ENCODE measurements at places on chromosomes 1 and 21.

GRCh38 chr1:97680470-97680869, 240.4 kb downstream of the DPYD start:
- DNase-seq, result no peak

DNA sequence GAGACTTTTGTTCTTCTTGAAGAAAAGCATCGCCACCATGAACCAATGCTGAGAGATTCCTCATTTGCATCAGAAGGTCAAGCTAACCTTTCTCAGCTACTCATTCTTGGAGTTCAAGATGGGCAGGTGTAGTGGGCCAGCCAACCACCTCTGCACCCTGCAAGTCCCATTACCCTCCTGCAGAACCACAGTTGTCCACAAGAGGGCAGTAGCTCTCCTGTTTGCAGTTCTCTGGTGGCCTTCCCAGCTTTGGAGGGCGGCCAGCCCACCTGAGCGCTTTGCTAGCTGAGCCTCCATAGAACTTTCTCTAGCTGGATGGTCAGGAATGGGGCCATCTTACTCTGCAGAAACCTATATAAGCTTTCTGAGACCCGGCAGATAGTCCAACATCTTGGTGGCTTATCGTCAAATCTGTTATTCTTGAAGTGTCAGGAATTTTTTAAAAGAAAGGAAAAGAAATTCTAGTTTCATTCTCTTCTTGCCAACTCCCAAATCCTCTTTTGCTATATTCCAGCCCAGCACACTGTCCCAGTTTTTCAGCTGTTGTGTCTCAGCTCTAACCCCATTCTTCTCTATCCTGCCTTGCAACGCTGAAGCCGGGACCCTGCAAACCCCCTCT, 11.0 kb upstream of the LMX1A start:
- peak; percentile 56 for DNase-seq

GRCh38 chr1:42936309-42937078, 22.2 kb downstream of the SLC2A1 start:
- peak; percentile 70 for DNase-seq

GRCh38 chr21:23837564-23837963, 1769.7 kb downstream of the MRPL39 start:
- DNase-seq, result no peak

GRCh38 chr21:23507501-23507900, 2099.8 kb downstream of the MRPL39 start:
- DNase-seq, result no peak

DNA sequence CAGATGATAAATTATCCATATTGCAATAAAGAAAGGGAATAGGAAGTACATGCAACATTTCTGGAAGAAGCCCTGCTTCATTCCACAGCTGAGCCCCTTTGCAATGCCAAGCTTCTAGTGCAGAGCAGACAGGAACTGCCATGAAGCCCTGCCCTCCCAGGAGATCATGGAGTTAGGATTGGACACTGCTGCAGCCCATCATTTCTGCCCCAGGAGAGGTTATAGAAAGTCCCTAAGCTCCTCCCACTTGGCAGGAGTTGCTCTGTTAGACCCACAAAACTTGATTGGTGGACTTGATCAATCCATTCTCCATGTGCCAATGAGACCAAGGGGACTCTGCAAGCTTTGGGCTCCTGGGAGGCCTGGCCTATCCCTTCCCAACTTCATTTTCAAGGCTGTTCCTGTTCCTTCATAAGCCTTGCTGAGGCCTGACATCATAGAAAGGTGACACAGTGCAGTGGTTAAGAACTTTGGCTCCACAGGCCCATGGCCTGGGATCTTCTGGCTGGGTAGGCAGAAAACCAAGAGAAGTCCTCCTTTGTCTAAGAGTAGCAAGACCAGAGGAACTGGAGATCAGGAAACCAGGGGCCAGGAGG, 1.3 kb upstream of the LAPTM5 start:
- DNase-seq, result peak; percentile 41

GRCh38 chr1:173100476-173101107, 49.9 kb upstream of the TNFSF18 start:
- no peak for DNase-seq

DNA sequence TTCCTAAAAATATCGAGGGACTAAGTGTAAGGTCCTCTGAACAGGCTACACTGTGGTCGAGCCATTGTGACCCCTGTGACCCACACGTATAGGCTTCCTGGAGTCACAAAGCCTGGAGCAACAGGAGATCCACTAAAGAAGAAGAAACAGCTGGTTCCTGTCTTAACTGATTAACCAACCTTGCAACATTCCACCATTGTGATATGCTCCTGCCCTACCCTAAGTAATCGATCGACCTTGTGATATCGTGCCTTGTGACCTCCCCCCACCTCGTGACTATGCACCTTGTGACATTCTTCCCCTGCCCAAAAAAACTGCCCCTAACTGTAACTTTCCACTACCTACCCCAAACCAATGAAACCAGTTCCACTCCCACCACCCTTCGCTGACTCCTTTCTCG, 304.6 kb upstream of the FAM78B start:
- DNase-seq, result no peak

- no peak for DNase-seq
Measured at GRCh38 chr1:201504799-201505502, 2.0 kb downstream of the CSRP1 start.

DNA sequence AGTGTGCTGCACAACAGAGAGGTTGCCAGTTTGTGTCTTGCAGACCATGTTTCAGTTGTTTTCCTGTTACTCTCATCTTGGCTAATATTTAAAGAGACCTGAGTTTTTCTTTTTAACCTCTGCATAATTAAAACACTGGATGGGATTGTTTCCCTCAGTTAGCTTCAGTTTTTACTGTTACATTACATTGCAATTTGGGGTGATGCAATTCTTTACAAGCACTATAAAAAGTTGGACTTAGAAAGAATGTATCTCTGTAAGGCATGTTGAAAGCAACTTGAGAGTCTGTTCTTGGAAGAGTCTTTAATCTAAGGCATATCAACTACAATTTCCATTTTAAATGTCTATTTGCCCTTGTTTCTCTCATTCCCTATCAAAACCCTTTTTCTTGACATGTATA, 99.1 kb downstream of the DNM3 start:
- DNase-seq, result no peak

GRCh38 chr1:42937141-42937696, 21.4 kb downstream of the SLC2A1 start:
- peak; percentile 93 for DNase-seq

DNA sequence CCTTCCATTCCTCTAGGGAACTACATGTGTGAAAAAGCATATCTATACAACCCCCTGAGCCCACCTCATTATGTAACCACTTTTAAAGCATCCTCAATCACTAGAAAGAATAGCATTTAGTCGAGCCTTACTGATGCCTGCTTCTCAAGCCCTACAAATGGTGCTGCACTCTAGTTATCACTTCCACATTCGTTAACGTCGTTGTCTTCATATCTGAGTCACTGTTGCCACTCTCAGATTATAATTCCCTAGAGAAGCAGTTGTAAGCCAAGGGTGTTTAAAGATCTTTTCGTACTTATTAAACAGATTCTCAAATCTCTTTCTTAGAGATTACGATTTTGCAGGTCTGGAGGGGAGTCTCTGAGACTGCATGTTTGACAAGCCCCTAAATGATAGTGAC, 16.5 kb downstream of the ATP1B1 start:
- DNase-seq, result no peak

DNA sequence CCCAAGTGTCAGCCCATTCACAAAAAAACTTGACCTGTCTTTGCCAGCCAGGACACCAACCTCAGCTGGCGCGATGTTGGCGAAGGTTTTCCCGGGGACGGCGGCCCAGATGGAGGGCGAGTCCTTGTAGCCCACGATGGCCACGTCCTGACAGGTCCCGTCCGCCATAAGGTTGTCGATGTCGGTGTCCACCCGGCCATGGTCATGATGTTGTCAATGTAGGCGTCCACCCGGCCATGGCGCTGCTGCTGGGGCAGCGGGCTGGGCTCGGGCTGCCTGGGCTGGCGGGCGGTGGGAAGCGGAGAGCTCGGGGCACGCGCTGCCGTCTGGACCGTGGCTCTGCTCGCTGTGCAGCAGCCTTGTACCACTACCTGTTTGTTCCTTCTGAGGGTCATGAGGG, 18.3 kb upstream of the MYOC start:
- no peak for DNase-seq

DNA sequence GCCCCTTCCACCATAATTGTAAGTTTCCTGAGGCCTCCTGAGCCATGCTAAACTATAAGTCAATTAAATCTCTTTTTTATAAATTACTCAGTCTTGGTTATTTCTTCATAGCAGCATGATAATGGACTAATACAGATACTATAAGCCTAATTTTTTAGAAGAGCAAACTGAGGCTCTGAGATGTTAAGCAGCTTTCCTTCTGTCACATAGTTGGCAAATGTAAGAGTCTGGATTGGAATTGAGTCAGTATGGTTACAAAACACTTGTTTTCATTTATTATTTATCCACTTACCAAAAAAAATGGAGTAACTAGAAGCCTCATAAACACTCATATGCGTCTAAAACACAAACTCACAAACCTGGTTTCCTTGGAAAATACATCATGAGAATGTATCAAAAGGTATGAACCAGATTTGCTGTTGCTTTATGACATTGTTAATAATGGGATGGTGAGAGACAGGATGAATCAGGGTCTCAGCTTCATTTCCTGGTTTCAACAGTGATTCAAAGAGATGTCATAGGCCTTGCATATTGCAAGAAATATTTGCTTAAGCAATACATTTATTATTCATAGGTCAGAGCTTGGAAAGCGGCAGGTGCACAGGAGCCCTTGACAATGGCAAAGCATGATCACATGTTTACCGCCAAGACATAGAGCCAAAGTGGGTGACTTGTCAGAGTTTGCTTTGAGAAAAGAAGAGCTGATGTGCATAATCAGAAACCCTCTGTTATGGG, 221.5 kb downstream of the GRIK1 start:
- DNase-seq, result no peak

- DNase-seq, result peak; percentile 15
Measured at GRCh38 chr1:111139324-111139955, 453 bp downstream of the DRAM2 start.

GRCh38 chr1:65527707-65528503, 107.4 kb downstream of the LEPR start:
- no peak for DNase-seq

DNA sequence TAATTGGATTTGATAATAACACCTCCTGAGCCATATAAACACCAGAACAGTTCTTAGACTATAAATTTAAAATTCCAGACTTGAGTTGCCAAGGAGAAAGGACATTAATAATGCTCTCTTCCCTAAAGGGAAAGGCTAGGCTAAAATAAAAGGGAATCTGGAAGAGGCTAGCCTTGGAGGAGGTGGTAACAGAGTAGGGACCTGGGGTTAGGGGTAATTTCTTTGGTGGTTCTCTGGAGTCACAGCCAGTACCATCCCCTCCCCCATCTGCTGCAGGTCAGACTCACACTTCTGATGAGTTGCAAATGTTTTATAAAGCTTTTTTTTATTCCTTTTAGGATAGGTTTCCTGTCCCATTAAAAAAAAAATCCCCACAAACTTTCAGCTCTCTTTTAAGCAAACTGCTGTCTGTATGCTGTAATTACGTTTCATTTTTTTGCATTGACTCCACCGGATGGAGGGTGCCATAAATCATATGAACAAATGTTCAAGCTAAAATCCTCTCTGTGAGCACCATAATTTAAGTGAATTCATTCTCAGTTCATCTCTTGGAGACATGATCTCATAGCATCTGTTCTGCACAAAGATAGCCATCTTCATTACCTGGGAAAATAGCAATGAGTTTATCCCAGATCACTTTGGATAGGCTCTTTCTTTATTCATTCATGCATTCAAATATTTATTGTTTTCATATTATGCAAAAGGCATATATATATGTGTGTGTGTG, 379.6 kb downstream of the TTLL7 start:
- no peak for DNase-seq

DNA sequence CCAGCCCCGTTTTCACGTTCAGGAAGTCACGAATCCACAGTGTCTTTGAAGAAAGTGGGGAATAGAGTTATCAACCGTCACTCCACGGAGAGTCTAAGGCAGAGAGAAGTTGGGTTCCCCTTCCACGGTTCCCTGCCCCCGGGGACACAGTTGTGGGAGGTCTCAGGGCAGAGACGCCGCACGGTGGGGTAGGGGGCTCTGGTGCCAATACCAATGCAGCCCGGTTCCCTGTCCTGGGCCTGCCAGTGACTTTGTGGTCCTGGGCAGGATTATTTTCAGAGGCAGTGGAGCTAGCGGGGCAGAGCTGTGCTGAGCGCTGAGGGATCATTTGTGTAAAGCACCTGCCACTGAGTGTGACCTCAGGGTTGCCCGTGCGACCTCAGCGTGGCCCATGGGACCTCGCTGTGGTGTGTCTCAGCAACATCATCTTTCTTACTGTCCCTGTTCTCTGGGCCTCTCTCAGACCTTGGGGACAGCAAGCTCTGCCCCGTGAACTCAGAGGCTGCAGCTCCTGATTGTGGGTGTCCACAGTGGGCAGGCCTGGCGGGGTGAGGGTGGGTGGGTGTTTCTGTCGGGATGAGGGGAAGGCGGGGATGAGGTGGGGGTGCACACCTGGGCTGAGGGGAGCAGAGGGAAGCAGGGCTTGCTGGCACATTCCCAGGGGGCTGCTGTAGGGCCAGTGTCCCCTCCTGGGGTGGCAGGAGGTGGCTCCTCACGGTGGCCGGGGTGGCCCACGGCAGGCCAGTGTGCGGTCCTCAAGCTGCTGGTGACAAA, 65.2 kb downstream of the AGPAT3 start:
- no peak for DNase-seq

DNA sequence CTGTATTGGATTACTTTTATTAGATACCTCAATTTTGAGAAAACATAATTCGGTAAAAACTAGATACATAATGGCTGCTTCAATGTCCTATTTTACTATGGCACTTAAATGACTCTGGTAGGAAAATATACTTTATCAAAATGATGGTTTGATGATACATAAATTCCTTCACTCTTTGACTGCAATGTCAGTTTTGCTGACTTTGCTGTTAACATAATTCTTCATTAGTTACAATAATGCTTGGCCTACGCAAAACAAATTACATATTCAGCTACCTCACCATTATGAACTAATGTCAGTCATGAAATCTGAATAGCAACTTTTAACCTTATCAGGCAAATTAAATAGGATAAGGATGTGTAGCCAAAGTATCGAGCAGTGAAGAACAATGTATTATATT, 1364.7 kb downstream of the KCNT2 start:
- DNase-seq, result no peak

DNA sequence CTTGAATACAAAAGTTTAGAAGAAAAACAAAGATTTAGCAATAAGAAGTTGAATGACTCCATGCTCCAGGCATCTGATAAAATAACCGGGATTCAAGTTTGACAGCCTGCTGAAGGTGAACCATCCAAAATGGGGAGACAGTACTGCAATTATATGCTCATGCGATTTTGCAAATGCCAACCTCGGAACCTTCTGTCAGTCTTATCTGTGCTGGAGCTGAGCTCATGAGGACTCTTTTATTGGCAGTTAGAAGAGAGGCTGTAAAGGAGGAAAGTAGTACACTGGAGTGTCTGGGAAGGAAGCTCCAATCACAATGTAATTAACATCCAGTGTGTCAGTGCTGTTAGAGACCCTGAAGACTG, 170.0 kb downstream of the GALNT2 start:
- DNase-seq, result no peak

GRCh38 chr1:205926213-205926612, 17.0 kb downstream of the SLC26A9 start:
- DNase-seq, result no peak

GRCh38 chr1:165424454-165425216, 20.3 kb downstream of the RXRG start:
- peak; percentile 26 for DNase-seq

GRCh38 chr21:33101300-33101911, 31.5 kb downstream of the OLIG1 start:
- DNase-seq, result peak; percentile 89
